ENCODE measurements at places on chromosomes 6 and 20.

DNA sequence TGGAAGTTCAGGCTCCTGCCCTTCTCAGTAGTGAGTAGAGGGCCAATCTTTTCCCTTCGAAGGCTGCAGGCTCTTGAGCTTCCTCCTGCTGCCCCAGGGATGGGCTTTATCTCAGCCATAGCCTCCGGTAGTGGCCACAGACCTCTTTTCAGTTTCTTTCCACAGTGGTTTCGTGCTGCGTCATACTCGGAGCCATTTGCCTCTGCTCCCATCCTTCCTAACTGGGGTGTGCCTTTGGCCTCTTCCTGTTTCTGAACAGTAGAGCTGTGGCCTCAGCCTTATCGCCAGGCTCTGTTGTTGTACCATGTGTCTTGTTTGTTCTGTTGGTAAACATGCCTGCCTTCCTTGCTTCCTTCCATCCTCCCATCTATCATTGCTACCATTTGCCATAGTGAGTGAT lies 54.1 kb downstream of the TULP4 start:
- DNase-seq = no peak

DNA sequence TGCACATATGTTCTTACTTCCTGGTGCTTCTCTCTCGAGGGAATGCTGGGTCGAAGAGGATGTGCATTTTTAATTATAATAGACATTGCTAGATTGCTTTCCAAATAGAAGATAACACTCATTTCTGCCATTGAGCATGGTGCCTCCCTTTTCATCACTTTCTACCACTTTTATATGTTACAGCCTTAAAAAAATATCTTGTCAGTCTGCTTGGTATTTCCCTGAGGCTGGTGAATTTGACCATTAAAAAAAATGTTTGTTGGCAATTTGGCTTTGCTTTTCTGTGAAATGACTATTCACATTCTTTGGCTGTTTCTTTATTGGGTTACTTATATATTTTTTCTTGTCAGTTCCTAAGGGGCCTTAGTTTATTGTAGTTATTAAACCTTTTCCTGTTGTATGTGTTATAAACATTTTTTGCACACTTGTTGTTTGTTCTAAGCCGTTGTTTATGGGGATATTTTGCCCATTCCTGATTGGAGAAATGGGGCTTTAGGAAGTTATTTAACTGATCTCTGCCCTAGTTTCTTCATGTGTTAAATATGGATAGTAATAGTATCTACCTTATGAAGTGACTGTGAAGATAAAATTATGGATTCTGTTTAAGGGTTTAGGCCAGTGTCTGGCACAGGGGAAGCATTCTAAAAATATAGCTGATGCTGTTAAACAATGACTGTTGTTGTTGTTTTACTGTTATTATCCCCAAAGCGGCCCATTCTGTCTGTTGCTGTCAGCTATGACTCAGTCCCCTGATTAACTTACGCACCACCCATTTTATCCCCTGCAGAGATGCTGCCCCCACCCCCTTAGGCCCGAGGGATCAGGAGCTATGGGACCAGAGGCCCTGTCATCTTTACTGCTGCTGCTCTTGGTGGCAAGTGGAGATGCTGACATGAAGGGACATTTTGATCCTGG lies 3.8 kb downstream of the DDR1 start:
- DNase-seq = no peak

- DNase-seq = no peak
Measured at GRCh38 chr6:84411060-84411629, 183.7 kb upstream of the CEP162 start.

DNA sequence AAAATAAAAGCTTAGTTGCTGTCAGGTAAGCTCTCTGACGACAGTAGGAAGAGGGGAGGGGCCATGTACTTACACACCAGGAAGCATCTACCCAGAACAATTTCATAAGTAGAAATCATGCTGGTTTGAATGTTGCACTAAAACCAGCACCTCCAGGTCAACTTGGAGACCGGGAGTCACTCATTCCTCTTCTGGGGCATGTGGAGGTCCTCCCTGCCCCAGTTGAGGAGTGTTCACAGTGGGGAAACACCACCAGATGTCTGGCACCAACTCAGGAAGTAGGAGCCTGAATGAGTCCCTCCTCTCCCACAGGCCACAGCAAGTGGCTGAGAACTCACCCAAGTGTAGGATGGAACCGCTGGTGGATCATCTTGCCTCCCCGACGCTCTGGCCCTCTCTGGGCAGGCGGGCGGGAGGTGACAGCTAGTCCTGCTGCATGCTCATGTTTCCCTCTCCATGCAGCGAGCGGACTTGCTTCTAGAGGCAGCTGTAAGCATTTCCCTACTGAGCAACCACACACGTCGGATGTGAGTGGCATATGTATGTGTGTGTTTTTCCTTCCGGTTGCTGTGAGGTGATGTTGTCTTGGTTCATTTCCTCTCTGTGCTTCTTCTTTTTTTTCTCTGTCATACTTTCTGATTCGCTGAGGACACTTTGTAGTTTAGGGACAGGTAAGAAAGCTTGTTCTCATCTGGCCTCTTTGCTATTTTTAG lies 149.5 kb upstream of the NEDD9 start:
- peak; percentile 34 for DNase-seq

DNA sequence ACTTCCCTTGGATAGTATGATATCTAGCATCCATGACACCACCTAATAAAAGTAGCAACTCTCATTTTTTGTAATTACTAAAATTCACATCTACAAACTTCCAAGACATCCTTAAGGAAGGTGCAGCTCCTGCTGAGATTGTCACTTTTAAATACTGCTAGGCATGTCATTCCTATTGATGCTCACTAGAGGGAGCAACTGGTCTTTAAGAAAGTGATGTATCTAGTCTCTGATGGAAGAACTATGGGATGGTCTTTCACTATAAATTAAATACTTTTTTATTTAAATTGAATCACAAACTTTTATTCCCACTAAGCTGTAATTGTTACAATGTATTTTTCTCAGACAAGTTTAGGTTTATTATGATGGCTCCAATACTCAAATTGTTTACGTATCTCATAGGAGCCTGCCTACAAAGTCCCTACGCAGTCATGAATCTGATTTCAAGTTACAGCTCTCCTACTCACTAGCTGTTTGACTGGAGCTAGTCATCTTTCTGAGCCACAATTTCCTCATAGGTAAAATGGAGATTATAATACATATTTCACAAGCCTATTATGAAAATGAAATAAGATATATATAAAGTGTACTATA lies 8.1 kb upstream of the TSPYL1 start:
- DNase-seq = no peak

- no peak for DNase-seq
Measured at GRCh38 chr20:25022680-25023079, 30.1 kb upstream of the APMAP start.

- DNase-seq = no peak
Measured at GRCh38 chr20:16490696-16491095, 82.6 kb downstream of the KIF16B start.

GRCh38 chr6:11067348-11067747 lies 23.2 kb upstream of the ELOVL2 start:
- DNase-seq = no peak

DNA sequence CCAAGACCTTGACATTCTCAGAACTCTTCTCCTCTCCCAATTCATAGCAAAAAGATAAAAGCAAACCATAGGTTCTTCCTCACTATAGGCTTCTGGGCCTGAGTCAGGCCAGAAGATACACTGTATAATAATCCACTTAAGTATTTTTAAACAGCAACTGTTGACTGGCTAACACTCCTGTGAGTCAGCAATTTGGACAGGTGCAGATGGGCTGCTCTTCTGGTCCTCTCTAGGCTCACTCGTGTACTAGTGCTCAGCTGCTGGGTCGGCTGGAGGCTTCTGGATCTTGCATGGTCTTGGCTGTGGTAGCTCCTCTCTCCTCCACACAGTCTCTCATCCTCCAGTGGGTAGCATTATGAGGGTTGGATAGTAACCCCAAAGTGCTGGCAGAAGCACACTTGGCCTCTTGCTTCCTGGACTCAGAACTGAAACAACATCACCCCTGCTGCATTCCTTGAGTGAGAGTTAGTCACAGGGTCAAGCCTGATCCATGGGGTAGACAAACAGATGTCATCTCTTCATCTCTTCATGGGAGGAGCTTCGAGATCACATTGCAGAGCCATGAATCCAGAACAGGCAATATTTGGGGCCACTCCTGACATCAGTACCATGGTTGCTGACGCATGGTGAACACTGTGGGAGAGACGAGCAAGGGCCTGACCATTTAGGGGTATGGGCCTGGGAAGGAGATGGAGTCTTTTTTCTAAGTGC lies 86.9 kb downstream of the C6orf118 start:
- no peak for DNase-seq

DNA sequence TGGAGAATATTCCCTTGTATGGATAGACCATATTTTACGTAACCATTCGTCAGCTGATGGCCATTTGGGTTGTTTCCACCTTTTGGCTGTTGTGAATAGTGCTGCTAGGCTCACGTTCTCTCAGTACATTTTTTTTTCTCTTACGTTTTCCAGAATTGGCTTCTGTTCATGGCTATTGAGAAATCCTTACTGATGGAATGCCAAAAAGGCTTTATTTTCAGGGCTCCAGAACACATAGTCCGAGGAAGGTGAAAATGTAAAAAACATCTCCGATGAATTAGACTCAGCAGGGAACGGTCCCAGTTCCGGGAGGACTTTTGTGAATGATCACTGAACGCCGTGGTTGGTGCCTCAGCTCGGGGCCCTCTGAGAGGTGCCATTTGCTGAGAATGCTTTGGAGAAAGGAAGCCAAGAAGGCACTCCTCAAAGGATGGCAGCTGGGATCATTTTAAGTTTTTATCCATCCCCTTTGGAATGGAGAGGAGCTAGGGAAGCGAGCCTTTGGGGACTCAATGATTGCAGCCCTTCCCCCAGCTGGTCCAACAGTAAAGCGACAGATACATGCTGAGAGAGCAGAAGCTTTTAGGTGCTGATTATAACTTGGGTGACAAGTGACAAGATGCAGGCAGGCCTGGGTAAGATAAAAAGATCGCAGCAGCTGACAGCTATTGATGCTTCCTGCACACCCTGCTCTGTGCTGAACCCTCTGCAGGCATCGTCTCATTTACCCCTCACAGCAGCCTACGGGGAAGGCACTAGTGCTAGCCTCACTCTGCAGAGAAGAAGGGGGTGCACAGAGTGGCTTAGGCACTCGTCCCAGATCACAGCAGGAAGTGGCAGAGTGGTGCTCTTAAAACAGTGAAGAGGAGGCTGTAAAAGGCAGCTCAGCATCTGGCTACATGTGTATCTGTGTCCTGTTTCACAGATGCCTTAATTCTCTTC lies 133.4 kb upstream of the KCNG1 start:
- DNase-seq = no peak

- no peak for DNase-seq
Measured at GRCh38 chr20:63178446-63178820, 37.5 kb downstream of the YTHDF1 start.

DNA sequence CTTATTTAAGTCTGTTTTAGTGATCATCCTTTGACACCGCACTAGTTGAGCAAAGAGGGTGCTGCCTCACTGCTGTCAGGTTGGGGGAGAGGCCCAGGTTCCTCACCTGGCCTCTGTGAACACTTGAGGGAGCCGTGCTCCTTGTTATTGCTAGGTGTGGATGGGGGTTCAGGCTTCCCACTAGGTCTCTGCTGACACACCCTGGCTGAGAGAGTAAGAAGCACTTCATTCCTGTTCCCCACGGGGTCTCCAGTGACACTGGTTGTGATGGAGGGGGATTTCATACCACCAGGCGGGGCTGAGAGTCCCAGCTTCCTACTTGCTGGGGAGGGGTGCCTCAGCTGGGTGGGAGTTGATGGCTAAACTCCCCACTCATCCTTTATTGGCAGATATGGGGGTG lies 11.1 kb upstream of the NOTCH4 start:
- DNase-seq = no peak

GRCh38 chr6:31723980-31724691 lies 963 bp downstream of the MPIG6B start:
- no peak for DNase-seq

- no peak for DNase-seq
Measured at GRCh38 chr6:113971741-113972140, 793 bp upstream of the HDAC2 start.

GRCh38 chr20:13283869-13284829 lies 63.1 kb downstream of the ISM1 start:
- DNase-seq = no peak

- no peak for DNase-seq
Measured at GRCh38 chr20:4635781-4636180, 85.9 kb upstream of the PRND start.

DNA sequence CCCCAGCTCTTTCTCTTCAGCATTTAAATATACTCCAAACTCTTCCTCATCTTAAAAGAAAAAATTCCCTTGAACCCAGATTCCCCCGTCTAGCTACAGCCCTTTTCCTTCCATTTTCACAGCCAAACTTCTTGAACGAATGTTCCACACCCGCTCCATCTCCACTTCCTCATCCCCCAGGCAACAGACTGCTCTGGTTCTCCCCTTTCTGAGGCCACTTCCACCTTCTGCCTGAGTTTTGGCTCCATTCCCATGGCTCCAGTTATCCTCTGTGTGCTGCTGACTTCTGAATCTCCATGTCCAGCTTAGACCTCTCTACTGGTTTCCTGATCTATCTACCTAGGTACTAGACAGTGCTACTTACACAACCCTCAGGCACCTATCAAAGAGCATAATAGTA lies 106.4 kb downstream of the RALGAPA2 start:
- DNase-seq = no peak

DNA sequence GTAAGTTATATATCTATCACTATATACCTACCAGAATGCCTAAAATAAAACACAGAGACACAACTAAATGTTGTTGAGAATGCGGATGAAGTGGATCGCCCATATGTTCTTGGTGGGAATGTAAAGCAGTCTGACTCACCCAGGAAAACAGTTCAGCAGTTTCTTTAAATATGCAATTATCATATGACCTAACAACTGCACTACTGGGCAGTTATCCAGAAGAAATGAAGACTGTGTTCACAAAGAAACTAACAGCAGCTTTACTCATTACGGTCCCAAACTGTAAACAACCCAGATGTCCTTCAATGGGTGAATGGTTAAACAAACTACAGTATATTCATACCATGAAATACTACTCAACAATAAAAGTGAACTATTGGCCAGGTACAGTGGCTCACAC lies 14.3 kb upstream of the ZC3H12D start:
- no peak for DNase-seq

GRCh38 chr6:108805611-108806167 lies 42.5 kb upstream of the ARMC2 start:
- no peak for DNase-seq

DNA sequence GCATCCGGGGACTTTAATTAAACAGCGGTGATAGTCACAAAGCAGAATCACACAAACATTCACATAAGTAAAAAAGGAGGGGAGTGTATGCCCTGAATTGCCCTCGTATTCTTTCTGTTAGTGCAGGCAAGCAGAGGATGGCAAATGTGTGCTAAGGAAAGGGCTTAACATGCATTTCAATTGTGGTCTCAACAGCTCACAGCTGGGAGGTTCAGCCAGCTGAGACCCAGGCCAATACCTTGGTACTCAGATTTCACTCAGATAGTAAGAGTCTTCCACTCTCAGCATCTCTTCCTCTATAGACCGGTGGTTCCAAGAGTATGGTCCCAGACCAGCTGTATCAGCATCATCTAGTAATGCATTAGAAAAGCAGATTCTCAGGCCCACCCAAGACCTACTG lies 215.1 kb downstream of the PHACTR1 start:
- no peak for DNase-seq
